Endothelial cell (in vitro differentiated cells): ENCODE measurements at places on chromosomes 2 and 18.

GRCh38 chr2:161115605-161116380 lies 44.4 kb upstream of the TANK start:
- no peak for DNase-seq
- no peaks in the 10 kb centered on the region for H3K27me3 ChIP-seq
- H3K27ac ChIP-seq: no peak overlapping the region

DNA sequence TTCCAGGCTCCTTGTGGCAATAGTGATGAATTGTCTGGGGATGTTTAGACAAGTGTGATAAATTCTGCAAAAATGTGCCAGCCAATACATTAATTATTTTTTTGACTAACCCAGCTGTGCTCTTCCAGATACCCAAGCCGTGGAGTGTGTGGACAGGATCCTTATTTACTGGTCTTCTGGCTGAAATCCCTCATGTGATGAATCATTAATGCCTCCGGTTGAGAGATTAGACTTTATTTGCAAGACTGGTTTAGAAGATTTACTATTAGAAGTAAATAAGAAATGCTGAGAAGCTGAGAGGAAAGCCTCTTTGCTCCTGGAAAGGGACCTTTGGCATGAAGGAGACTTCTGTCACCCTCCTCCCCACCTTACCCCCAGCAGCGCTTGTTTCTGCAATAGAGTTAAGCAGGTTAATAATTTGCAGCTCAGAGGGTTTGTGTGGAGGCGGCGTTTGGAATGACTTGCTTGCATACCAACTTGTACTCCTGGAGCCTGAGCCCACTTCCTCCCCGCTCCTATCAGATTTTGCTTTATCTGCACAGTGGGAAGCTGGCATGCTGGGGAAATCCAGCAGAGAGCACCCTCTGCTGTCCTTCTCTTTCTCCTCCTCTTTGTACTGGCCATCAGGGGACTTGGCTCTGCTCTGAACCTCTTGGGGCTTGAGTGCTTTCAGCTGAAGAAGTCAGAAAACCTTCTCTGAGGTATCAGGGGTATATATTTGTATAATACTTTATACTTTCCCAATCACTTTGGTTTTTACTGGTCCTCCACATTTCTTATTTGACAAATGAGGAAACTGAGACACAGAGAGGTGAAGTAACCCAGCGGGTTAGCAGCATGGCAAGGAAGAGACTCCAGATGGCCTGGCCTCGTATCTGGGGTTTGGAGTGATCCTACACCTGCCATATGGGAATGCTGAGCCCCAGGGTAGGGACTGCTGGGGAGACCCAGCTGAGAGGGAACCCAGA lies 16.3 kb downstream of the SLC3A1 start:
- H3K27ac ChIP-seq: no peak overlapping the region
- H3K27me3 ChIP-seq: no peaks in the 10 kb centered on the region
- no peak overlapping the region for H3K4me3 ChIP-seq
- H3K36me3 ChIP-seq: no peaks in the 10 kb centered on the region
- no peaks in the 10 kb centered on the region for H3K4me1 ChIP-seq

DNA sequence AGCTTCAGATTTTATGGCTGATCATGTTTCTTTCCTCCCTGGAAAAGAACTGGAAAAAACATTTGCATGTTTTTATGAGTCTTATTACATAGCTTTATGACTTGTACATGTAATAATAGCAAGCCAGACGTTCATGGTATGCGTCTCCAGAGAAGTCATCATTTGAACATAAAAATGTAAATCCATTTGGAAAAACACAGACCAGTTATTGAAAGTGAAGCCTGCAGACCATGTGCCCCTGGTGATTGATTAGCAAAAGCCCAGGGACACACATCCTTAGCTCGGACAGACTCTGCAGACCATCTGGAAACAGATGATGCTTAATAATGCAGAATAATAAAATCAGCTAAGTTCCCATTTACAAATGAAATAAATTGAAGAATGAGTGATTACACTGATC lies 283.1 kb downstream of the TDRD15 start:
- H3K4me3 ChIP-seq: no peak overlapping the region
- no peaks in the 10 kb centered on the region for H3K27me3 ChIP-seq
- H3K27ac ChIP-seq: no peak overlapping the region
- H3K36me3 ChIP-seq: no peaks in the 10 kb centered on the region
- H3K4me1 ChIP-seq: no peaks in the 10 kb centered on the region

GRCh38 chr18:49175071-49175470 lies 224.3 kb upstream of the SMAD7 start:
- H3K27me3 ChIP-seq: peaks cover 1% of the 10 kb centered on the region
- peaks cover 18% of the 10 kb centered on the region for H3K4me1 ChIP-seq
- H3K27ac ChIP-seq: no peak overlapping the region
- no peak overlapping the region for H3K4me3 ChIP-seq

DNA sequence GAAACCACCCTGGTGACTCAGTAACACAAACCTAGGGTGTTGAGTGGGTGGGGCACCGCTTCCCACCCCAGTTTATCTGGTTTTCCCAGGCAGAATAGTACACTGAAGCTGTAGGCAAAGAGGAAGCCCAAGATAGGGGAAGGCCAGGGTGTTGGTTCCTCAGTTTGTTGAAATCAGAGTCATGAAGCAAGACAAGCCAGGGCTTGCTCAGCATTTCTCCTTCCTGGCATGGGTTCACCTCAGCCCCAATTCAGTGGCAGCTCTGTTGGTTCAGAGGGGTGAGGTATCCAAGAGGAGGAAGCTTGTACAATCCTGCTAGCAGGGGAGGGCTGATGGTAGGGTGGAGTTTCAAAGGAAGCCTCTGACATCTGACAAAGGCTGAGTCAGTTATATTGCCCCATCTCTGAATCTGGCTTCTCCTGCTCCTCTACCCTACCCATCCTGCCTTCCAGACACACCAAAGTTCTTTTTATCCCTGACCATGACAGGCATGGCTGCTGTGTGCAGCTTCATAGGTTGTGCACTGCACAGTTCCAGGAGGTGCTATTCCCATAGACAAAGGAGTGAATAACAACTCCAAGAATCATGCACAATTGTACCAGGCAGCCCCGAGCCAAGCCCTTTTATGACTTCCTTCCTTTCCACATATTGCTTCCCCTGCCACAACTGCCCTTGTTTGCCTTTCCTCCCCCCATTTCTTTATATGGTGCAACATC lies 24.9 kb upstream of the RAB10 start:
- H3K27ac ChIP-seq: no peak overlapping the region
- H3K27me3 ChIP-seq: peaks cover 1% of the 10 kb centered on the region
- peaks cover 15% of the 10 kb centered on the region for H3K4me1 ChIP-seq
- peaks cover 5% of the 10 kb centered on the region for H3K36me3 ChIP-seq

DNA sequence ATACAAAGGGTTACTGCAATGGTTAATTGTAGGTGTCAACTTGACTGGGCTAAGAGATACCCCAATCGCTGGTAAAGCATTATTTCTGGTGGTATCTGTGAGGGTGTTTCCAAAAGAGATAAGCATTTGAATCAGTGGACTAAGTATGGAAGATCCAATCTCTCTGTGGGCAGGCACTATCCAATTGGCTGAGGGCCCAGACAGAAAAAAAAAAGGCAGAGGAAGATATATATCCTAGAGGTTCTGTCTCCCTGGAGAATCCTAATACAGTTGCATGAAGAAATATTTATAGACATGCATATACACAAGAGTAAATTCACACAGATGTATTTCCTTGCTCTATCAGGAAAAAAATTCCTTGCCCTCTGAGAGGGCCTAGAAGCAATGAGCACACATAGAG lies 43.9 kb downstream of the TBC1D8 start:
- H3K4me3 ChIP-seq: no peak overlapping the region
- H3K27ac ChIP-seq: no peak overlapping the region
- H3K27me3 ChIP-seq: no peaks in the 10 kb centered on the region
- DNase-seq: no peak
- H3K36me3 ChIP-seq: peaks cover 6% of the 10 kb centered on the region
- H3K4me1 ChIP-seq: peaks cover 30% of the 10 kb centered on the region

- H3K4me3 ChIP-seq: peak overlapping the region; percentile 22
- peaks cover 11% of the 10 kb centered on the region for H3K27me3 ChIP-seq
- no peak for DNase-seq
- no peaks in the 10 kb centered on the region for H3K36me3 ChIP-seq
Measured at GRCh38 chr2:71940695-71941094, 207.0 kb downstream of the CYP26B1 start.

DNA sequence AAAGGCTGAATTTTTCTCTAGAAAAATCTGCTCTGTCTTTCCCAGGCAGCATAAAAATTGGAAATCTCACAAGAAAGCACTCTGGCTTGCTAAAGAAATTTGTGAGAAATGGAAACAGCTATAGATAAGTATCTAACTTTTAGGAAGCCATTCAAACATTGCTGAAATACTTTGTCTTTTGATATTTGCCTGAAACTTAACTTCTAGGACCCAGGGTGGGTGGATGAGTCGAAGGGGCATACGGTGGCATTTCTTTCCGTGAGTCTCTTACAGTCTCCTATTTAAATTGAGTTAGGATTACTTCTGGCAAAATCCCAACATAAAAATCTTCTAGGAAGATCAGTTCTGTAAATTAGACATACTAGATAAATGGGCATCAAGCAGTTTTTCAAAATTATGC lies 532 bp upstream of the COL3A1 start:
- H3K4me1 ChIP-seq: peaks cover 3% of the 10 kb centered on the region
- H3K36me3 ChIP-seq: no peaks in the 10 kb centered on the region
- H3K4me3 ChIP-seq: no peak overlapping the region
- no peak overlapping the region for H3K27ac ChIP-seq
- DNase-seq: no peak

- no peak overlapping the region for H3K4me3 ChIP-seq
- H3K36me3 ChIP-seq: no peaks in the 10 kb centered on the region
- H3K27me3 ChIP-seq: no peaks in the 10 kb centered on the region
- no peak for DNase-seq
- H3K27ac ChIP-seq: no peak overlapping the region
Measured at GRCh38 chr2:187586011-187586641, 31.9 kb upstream of the TFPI start.

- no peak overlapping the region for H3K4me3 ChIP-seq
- no peak for DNase-seq
- H3K36me3 ChIP-seq: no peaks in the 10 kb centered on the region
- no peaks in the 10 kb centered on the region for H3K4me1 ChIP-seq
Measured at GRCh38 chr2:17981936-17982335, 103.5 kb downstream of the KCNS3 start.

- H3K27ac ChIP-seq: no peak overlapping the region
- H3K4me1 ChIP-seq: no peaks in the 10 kb centered on the region
- H3K27me3 ChIP-seq: no peaks in the 10 kb centered on the region
- DNase-seq: peak; percentile 55
- H3K4me3 ChIP-seq: no peak overlapping the region
Measured at GRCh38 chr2:157336137-157337010, 10.8 kb upstream of the ERMN start.

GRCh38 chr2:181807526-181807925 lies 84.0 kb upstream of the ITPRID2 start:
- no peak overlapping the region for H3K27ac ChIP-seq
- no peak for DNase-seq
- H3K4me1 ChIP-seq: peaks cover 22% of the 10 kb centered on the region
- peaks cover 2% of the 10 kb centered on the region for H3K27me3 ChIP-seq
- no peaks in the 10 kb centered on the region for H3K36me3 ChIP-seq
- no peak overlapping the region for H3K4me3 ChIP-seq

- no peak for DNase-seq
- no peak overlapping the region for H3K4me3 ChIP-seq
- no peaks in the 10 kb centered on the region for H3K36me3 ChIP-seq
Measured at GRCh38 chr2:86414996-86415395, 26.2 kb upstream of the KDM3A start.

GRCh38 chr2:212713681-212714080 lies 175.1 kb upstream of the ERBB4 start:
- H3K4me3 ChIP-seq: no peak overlapping the region
- H3K27ac ChIP-seq: no peak overlapping the region
- H3K27me3 ChIP-seq: no peaks in the 10 kb centered on the region
- H3K36me3 ChIP-seq: no peaks in the 10 kb centered on the region

GRCh38 chr2:34305587-34305986 lies 706.5 kb upstream of the FAM98A start:
- DNase-seq: no peak
- no peaks in the 10 kb centered on the region for H3K4me1 ChIP-seq
- no peaks in the 10 kb centered on the region for H3K36me3 ChIP-seq
- H3K27me3 ChIP-seq: no peaks in the 10 kb centered on the region
- H3K4me3 ChIP-seq: no peak overlapping the region
- no peak overlapping the region for H3K27ac ChIP-seq

DNA sequence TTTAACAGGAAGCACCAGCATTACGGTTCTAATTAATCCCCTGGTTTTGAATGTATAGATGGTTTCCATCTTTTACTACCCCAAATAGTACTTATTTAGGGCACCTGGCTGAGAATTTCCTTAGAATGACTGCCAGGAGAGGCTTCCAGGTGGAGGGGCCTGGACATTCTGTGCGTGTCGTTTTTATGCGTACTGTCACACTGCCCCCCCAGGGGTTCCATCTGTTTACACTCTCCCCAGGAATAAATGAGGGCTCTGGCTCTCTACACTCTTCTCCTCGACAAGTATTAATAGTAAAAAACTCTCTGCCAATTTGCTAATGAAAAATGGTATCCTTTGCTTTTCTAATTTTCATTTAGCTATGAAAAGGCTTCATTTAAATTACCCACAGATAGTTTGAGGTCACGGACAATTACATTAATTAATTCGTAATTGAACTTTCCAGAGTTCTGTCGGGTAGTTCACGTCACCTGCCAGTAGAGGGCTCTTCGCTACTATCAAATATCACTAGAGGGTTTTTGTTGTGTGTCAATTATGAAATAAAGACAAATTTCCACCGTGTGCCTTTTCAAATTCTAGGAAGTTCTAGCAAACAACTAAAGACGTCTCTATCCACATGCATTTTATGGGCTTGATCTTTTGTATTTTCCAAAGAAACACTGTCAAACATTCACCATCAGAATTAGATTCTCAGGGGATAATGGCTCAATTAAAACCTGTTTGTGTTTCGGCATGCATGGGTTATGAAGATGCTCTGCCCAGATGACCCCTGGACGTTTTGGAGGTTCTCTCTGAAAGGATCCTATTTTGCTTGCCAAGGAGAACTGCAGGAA lies 88.8 kb upstream of the ASB18 start:
- no peak for DNase-seq
- H3K27ac ChIP-seq: no peak overlapping the region
- peaks cover 15% of the 10 kb centered on the region for H3K36me3 ChIP-seq
- no peak overlapping the region for H3K4me3 ChIP-seq

DNA sequence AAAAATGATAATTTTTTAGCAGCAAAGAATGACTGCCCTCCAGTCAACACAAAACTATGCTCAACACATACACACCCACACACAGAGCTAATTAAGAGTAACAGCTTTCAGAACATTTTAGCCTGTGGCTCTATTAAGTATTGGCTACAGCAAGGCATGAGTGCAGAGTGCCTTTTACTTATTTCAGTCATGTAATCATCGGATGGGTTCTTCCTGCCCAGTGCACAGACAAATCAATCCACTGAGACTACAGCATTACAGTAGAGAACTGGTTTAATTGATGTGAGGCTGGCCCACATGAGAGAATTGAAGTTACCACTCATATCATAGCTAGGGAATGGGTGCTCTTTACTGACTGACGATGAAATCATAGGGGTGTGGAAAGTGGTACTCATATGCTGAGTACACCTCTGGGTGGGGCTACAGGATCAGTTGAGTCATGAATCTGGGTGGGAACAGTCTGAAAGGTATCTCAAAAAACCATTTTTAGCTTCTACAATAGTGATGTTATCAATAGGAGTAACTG lies 241.0 kb downstream of the FSIP2 start:
- no peaks in the 10 kb centered on the region for H3K27me3 ChIP-seq
- H3K36me3 ChIP-seq: no peaks in the 10 kb centered on the region
- DNase-seq: no peak
- no peak overlapping the region for H3K27ac ChIP-seq
- H3K4me3 ChIP-seq: no peak overlapping the region
- H3K4me1 ChIP-seq: no peaks in the 10 kb centered on the region
